ENCODE measurements at places on chromosomes 7 and 10.
A peak's percentile ranks its signal among the peaks of the same experiment; 100 is the strongest.

DNA sequence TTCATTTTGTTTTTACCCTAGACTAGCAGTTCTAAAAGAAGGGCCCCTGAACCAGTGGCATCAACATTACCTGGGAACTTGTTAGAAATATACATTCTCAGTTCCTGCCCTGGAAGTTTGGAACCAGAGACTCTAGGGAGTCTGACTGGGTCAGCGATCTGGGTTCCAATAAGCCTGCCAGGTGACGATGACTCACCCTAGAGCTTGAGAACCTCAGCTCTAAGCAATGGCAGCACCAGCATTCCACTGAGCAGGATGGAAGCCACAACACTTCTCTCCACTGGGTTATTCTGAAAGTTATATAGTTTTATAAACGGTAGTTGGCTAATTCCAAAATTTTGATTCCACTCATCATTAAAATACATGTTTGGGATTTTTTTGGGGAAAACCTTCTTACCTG, 97.0 kb upstream of the AMPH start:
- no peak for DNase-seq

DNA sequence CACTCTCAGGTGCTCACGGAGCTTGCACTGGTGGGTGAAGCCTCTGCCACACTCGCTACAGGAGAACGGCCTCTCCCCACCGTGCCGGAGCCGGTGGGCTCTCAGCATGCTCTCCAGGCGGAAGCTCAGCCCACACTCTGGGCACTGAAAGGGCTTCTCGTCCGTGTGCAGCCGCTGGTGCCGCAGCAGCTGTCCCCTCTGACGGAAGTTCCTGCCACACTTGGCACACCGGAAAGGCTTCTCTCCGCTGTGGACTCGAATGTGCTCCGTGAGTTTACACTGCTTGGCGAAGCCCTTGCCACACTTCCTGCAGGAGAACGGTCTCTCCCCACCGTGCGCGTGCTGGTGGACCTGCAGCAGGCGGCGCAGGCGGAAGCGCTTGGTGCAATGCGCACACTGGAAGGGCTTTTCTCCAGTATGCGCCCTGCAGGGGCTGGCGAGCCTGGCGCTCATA, 19.3 kb downstream of the ZNF786 start:
- no peak for DNase-seq

- peak; percentile 73 for DNase-seq
These were observed 1.7 kb downstream of the TRIM8 start for GRCh38 chr10:102645741-102646609.

DNA sequence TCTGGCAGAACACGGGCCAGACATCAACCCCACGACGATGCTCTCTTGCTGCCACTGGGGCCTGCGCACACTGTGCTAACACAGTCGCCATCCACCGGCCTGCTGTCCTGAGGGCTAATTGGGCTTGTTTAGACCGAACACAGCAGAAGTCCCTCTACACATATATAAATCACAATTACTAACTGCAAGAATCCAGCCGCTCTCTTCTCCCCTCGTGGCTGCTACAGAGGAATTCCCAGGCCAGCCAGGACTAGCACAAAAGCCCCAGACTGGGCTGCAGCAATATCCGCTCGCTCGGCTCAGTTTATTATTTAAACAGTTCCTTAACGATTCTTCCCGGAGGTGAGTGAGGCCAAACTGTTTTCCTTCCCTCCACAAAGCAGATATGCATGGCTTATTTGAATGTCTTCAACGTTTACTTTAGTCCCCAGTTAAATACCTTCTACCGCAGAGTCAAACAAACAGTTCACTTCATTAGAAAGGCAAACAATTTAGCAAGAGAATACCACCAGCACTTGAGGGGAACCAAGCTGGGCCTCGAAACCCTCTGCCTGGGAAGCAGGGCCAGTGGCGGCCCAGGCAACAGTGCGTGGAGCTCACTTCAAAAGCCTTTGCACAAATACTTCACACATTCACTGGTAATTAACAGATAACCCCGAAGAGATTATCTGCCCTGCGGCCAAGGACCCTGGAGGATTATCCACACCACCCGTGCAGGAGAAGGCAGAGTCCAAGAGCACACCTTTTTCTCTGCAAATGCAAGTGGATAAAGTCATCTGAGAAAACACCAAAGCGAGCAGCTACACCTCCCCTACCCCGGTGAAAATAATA, 145.3 kb downstream of the GLI3 start:
- no peak for DNase-seq

DNA sequence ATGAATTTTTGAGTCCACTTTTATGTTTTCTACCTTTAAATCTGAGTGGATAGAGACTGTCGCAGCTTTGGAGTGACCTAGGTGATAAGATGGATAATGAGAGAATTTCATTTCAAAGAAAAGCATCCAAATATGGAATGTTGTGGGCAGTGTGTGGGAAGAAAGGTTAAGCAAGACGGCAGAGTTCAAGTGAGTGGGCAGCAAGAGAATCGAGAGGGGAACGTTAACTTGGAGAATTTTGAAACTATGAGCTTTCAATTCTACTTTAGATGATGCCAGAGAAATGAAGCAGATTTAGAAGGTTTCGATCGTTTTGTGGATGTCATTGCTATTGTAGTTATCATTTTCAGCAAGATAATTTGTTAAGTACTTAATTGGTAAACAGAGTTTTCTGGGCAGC, 73.0 kb downstream of the XRCC2 start:
- DNase-seq: no peak

DNA sequence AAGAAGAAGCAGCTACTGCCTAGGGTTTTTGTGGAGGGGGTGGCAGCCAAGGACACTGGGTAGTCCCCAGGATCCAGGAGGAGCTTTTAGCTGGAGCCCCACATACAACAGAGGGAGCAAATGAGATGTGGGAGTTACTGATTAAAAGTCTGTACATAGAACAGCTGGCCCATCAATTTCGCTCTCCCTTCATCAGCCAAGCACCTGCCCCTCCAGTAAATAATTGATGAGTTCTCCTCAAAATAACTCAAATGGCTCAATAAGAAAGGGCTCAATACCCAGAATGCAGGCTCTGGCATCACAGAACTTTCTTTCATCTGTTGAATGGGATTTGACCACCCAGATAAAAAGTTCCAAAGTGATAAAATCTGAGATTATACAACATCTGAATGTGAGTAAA, 15.1 kb upstream of the WNT8B start:
- DNase-seq: no peak

DNA sequence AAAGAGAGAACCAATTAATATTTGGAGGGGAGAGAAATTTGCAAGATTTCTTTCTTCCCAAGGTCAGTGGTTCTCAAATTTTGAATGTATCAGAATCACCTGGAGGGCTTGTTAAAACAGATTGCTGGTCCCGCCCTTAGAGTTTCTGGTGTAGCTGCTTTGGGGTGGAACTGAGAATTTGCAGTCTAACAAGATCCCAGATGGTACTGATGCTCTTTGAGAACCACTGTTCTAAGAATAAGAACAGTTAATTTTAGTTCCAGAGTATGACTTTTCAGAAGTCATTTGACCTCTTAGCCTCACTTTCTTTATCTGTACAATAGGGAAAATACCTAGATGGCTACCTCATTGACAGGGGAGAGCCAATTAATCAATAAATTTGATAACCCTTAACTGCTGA, 161.6 kb downstream of the PRKG1 start:
- no peak for DNase-seq

DNA sequence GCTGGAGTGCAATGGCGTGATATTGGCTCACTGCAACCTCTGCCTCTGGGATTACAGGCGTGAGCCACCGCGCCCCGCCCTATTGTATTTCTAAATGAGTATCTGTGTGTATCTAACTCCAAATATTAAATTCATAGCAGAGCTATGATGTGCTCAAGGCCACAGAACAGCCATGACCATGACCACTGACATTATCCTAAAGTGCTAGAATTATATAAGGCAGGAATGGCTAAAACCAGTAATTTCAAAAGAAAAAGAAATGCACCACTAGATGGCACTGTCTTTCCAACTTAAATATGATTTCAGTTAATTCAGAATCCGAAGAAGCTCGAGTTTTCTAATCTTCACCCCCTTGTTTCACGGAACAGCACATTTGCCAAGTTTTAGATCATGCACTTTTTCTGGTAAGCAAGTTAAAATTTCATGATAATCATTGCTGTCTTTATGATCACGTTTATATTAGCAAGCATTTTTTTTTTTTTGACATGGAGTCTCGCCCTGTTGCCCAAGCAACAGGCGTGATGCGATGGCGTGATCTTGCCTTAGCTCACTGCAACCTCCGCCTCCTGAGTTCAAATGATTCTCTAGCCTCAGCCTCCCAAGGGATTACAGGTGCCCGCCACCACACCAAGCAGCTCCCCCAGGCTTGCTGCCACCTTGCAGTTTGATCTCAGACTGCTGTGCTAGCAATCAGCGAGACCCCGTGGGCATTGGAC, 65.3 kb downstream of the OR13A1 start:
- DNase-seq: peak; percentile 83

- peak; percentile 79 for DNase-seq
These were observed 4.6 kb downstream of the FZD8 start for GRCh38 chr10:35637462-35637861.

DNA sequence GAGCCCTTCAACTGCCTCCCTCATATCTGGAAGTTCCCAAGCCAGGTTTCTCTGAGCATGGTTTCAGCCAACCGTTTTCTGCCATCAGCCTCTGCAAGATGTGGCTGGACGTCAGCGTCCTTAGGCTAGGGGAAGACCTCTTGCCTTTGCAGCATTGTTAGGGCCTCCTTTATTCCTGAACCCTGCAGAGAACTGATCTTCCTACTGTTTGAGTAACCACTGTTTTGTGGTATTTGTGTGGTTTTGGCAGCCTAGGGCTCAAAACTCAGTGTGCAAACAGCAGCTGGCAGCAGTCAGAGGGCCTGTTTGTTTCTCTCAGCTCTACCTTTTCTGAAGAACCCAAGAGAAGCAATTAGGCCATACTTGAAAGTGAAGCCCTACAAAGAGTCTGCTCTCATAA, 83.4 kb upstream of the SEMA3E start:
- no peak for DNase-seq

DNA sequence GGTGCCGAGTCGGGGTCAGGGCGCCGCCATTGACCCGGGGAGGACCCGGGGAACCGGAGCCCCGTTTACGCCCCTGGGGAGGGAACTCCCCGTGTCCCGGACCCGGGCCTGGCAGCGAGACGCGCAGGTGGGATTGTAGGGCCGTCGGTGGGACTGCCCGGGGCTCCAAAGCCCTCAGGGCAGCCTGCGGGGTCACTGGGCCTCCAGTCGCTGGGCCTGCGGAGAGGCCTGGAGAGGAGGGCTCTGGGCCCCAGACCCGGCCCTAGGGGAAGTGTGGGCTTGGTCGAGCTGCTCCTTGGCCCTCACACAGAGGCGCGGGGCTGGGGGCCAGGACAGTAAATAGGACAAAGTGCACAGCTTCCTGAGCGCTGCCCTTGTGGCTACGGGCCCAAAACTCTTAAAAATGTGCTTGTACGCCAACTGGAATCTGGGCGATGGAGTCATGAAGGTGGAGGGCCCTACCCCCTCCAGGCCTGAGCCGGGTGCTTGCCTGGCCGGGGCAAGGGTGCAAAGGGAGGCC, 657 bp downstream of the ECHDC3 start:
- DNase-seq: no peak

DNA sequence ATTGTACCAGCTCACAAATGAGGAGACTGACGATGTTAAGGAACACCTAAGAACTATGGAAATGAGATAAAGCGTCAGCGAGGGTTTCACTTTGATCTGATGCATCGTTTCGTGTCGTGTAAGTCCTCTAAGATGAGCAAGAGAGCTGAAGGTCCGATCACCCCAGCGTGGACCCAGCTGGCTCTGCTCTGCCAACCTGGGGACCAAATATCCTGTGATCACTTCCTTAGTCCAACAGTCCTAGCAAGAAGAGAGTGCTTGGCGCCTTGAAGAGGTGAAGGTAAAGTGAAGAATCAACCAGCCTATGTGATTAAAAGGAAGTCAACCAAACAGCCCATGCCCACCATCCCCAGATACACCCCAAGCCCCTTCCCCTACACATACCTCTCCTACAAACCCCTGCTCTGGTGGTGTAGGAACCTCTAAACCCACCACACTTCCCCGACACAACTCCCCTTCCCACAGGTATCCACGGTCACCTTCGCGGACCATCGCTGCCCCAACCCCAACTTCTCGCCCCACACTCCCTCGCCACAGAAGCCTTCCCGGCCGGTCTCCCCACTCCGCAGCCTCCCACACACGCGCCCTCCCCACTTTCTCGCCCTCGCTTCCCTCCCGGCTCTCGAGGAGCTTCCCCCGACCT, 722 bp downstream of the UPF2 start:
- DNase-seq: peak; percentile 15

DNA sequence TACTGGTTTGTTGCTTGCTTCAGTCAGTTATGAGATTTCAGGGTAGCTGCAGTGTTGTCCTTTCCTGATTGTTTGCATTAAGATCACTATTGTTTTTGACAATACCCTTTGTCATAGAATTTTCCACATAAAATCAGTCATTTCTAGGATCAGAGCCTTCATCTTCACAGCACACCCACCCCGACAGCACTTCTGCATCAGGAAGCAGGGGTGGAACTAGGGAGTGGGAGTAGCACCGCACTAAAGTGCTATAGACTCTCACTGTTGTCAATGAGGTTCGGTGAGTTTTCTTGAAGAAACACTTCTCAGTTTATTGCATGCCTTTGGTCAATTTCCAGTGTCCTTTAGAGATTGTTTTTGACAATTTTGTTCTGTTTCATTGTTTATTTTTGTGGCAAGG, 632.5 kb downstream of the AUTS2 start:
- no peak for DNase-seq

DNA sequence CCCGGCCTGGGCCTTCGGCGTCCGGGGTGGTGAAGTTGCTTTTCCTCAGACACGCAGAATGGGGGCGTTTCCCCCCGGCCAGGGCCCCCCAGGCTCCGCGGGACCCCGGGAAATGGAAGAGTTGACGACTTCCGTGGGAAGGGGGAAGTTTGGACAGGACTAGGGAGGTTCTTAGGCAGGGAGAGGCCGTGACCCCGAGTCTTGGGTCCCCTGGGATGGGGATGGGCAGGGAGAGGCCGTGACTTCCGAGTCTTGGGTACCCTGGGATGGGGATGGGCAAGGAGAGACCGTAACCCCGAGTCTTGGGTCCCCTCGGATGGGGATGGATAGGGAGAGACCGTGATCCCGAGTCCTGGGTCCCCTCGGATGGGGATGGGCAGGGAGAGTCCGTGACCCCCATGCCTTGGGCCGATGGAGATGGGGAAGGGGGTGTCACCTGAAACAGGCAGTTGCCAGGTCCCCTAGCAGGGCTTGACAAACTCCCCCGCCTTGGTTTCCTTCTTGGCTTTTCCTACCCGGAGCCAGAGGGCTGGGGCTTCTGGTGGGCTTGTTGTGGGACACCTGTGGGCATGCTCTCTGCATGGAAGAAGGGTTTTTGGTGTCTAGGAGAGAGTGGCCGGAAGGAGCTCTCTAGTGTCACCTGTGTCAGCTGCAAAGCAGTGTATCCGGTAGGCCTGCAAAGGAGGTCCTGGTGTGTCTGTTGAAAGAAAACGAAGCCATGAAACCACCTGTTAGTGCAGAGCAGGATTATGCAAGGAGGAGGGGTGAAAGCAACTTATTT, 1.1 kb downstream of the TRRAP start:
- DNase-seq: no peak

Data from A673 (cell line).